A172 (cell line): ENCODE measurements at places on chromosomes 3 and 15.

- DNase-seq, result peak; percentile 8
Measured at GRCh38 chr3:167887096-167887495, 151.6 kb downstream of the SERPINI1 start.

GRCh38 chr3:155270485-155271342, 22.8 kb downstream of the STRIT1 start:
- DNase-seq, result peak; percentile 10

DNA sequence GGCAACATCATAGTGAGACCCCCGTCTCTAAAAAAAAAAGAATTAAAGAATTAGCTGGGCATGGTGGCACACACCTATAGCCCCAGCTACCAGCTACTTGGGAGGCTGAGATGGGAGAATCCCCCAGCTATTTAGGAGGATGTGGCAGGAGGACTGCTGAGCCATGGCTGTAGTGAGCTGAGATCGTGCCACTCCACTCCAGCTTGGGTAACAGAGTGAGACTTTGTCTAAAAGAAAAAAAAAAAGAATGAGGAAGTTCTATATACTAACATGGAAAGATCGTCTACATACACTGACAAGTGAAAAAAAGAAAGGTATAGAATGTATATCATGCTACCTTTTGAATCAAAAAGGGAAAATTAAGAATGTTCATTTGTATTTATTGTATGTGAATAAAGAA, 83.9 kb upstream of the CDAN1 start:
- DNase-seq, result no peak

GRCh38 chr3:182384221-182384620, 409.1 kb upstream of the ATP11B start:
- peak; percentile 8 for DNase-seq

DNA sequence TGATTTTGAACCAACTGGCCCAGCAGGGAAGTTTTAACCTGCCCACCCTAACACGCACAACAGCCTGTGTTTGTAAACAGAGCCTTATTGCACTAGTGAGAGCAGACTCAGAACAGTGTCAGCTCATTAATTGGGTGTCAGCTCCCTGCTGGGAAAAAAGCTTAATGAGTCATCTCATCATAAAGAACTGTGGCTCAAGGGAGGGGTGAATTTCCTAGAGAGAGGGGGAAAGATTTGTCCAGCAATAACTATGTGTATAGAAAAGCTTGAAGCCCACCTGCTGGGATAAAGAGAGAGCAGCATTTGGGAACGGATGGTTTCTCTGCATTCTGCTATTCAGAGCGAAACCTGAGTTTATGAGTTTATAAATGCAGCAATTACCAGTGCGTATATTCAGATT, 48.9 kb upstream of the GMNC start:
- peak; percentile 40 for DNase-seq

DNA sequence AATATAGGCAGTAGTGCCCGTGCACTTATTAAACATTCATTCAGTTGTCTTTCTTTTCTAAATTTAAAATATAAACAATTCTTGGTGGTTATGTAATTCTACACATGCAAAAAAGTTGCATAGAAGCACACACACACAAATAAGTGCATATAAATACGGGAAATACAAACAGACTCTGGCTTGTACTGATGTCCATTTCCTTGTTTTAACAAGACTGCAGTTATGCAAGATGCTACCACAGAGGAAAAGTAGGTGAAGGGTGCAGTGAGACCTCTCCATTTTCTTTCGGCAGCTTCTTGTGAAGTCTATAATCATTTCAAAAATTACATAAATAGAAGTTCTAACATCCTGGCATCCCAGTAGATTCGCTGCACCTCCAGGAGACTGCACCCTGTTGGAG, 130.6 kb upstream of the BCL6 start:
- DNase-seq, result no peak
